ENCODE measurements at places on chromosomes 5 and 9.

GRCh38 chr5:87183896-87184295 is 83.8 kb upstream of the RASA1 start:
- DNase-seq: no peak

- DNase-seq: no peak
Observed at GRCh38 chr5:101327816-101328215, 424.7 kb upstream of the ST8SIA4 start.

- no peak for DNase-seq
Observed at GRCh38 chr9:126638571-126639132, 24.9 kb downstream of the LMX1B start.

- DNase-seq: no peak
Observed at GRCh38 chr9:9108641-9109040, 1309.1 kb upstream of the DMAC1 start.

DNA sequence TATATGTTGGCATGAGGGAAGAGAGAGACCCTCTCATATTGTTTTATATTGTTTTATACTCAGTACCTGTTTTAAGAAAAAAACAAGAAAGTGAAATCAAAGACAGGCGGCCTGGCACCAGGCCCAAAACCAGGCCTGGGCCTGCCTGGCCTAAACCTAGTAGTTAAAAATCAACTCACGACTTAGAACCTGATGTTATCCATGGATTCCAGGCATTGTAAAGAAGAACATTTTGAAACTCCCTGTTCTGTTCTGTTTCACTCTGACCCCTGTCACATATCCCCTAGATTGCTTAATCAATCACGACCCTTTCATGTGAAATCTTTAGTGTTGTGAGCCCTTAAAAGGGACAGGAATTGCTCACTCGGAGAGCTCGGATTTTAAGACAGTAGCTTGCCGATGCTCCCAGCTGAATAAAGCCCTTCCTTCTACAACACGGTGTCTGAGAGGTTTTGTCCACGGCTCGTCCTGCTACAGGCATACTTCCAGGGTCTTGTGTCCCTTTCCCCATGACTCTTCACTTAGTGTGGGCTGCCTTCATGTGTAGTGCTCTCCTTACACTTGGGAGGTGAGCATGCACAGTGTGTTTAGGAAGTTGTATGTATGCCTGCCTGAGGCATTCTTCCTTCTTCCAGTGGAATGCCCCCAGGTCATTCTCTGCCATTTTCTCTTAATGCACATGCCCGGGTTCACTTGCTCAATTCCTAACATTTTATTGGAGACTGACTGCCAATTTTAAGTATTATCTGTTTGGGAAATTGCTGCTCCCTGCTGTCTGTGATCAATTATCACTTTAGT is 17.8 kb downstream of the TBCA start:
- DNase-seq: no peak

- no peak for DNase-seq
Observed at GRCh38 chr9:6247266-6247665, 31.7 kb downstream of the IL33 start.

GRCh38 chr9:132937463-132937901 is 6.9 kb downstream of the TSC1 start:
- DNase-seq: no peak

DNA sequence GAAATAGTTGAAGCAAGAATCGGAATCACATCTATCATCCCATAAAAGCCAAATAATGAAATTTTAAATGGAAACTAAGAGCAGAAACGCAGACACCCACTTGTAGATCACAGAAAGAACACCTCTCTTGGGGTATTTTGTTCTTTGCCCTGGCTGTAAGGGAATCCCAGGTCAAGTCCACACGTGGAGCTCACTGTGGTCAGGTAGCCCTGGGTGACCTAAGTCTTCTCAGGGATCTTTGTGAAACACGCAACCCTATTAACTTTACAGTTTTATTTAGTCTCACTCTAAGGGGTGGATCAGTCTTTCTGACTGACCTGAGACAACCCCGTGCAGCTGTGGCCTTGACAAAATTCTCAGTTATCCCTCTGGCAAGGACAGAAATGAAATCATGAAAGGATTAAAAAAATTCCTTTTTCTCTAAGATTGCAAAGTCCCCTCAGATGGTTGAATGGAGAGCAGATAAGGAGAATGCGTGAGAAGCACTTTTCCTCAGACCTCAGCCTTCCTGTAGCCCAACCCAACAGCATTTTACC is 111.6 kb downstream of the NREP start:
- DNase-seq: no peak

DNA sequence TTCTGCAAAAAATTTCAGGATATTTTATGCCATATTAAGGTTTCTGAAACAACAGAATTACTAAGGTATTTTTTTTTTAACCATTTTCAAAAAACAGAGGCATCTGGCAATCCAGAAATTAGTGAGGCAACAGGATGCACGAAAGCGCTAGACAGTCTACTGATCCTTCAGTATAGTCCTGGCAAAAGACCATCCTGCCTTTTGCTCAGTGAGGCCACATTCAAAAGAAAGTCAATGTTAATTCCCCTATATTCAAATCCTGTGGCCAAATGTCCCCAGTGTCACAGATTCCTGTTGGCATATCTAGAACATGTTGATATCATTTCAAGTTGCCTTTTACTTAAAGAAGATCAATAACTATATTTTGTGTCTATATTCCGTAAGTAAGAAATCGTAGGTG is 13.1 kb upstream of the NFIB start:
- no peak for DNase-seq

GRCh38 chr5:94524841-94525697 is 93.3 kb downstream of the KIAA0825 start:
- peak; percentile 33 for DNase-seq

- DNase-seq: no peak
Observed at GRCh38 chr5:105882956-105883481, 1787.7 kb downstream of the EFNA5 start.

DNA sequence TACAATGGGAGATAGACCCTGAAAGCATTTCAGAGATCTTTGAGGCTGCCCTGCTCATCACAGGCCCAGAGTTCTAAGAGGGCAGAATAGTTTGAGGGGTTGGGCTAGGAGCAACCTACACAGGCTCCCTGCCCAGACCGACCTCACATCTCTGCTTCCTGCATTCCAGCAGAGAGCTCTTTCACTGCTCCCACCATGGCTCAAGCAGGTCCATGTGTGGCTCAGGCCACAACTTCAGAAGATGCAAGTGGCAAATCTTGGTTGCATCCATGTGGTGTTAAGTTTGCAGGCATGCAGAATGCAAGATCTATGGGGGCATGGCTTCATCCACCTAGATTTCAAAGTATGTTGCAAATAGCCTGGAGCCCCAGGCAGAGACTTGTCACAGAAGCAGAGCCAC is 39.0 kb downstream of the GDA start:
- no peak for DNase-seq

GRCh38 chr9:106535439-106535838 is 327.5 kb upstream of the ZNF462 start:
- no peak for DNase-seq

DNA sequence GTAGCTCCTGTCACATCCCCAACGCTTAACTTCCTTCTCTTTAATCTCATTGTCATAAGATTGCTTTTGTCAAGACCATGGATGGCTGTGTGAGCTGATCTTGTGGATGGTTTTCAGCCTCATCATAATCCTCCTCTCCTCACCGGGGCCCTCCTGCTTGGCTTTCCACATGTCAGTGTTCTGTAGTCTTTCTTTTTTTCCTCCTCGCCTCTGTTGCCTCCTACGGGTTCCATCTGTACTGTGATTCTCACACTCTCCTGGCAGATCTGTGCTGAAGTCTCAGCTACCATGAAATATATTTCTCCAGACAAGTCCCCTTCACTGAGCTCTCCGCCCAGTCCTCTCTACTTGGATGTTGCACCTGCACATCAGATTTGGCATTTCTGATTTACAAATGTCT is 34.9 kb upstream of the FAM120AOS start:
- no peak for DNase-seq

DNA sequence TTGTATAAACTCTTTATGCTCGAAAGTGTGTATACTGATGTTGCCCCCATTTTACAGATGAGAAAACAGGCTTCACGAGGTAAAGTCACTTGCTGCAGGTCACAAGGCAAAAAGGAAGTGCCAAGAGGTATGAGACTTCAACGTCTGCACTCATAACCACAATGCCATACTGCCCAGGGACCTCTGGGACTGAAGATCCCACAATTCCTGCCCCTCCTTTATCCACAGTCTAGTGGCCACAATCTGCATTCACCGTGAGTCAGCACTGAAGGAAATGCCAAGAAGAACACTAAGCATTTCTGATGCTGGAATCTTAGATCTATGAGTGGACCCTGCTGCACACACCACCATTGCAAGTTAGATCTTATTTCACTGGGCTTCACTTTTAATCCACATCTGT is 37.3 kb downstream of the MED27 start:
- DNase-seq: no peak

- DNase-seq: no peak
Observed at GRCh38 chr5:158855510-158855909, 244.2 kb downstream of the EBF1 start.

Measured in hematopoietic multipotent progenitor cell treated with erythropoietin and hydrocortisone succinate and interleukin-3 and kit ligand, for 15 days (in vitro differentiated cells).